ENCODE measurements at places on chromosomes 5 and 9.

GRCh38 chr9:37438359-37438758 lies 15.9 kb downstream of the GRHPR start:
- no peak for DNase-seq

- no peak for DNase-seq
Observed at GRCh38 chr9:124857533-124858162, 4.1 kb downstream of the RPL35 start.

GRCh38 chr5:134911285-134912206 lies 6.6 kb downstream of the PCBD2 start:
- no peak for DNase-seq

DNA sequence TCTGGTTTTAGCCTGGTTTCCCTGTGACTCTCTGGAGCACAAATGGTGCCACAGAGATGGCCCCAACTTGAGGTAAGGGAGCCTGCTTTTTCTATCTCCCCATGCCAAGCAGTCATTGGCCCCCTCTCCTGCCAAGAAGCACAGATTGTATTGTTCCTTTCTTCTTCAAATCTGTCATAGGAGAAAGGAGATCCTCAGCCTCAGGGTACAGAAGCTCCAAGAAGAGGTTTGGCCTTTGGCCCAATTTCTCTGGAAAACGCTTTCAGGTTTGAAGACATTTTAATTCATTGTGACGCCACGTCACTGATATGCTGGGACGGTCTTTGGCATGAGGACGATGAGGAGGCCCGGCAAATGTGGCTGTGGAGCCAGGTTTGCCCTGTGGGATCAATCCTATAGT lies 29.2 kb upstream of the PANK3 start:
- no peak for DNase-seq

GRCh38 chr9:82599336-82599949 lies 463.5 kb downstream of the RASEF start:
- no peak for DNase-seq

DNA sequence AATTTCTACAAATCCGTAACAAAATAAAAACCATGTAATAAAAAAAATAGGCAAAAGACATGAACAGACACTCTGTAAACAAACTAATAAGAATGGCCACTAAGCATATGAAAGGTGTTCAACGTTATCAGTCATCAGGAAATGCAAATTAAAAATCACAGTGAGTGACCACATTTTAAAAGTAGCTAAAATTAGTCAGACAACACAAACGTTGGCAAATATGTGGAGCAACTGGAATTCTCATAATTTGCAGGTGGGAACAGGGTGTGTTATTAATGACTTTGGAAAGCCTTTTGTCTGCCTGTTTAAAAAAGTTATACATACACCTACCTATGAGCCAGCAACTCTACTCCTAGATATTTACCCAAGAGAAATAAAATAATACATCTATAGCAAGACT lies 164.4 kb downstream of the RMI1 start:
- no peak for DNase-seq

GRCh38 chr9:21836437-21837161 lies 34.2 kb downstream of the MTAP start:
- DNase-seq: peak; percentile 23

DNA sequence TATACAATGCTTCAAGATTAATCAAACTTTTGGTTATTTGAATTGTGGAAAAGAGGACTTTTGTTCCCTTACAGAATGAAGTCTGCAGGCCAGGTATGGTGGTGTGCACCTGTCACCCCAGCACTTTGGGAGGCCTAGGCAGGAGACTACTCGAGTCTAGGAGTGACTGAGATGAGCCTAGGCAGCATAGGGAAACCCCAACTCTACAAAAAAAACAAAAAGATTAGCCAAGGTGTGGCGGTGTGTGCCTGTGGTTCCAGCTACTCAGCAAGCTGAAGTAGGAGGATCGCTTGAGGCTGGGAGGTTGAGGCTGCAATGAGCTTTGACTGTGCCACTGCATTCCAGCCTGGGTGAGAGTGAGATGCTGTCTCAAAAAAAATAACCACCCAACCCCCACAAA lies 9.3 kb downstream of the CCNH start:
- DNase-seq: no peak

DNA sequence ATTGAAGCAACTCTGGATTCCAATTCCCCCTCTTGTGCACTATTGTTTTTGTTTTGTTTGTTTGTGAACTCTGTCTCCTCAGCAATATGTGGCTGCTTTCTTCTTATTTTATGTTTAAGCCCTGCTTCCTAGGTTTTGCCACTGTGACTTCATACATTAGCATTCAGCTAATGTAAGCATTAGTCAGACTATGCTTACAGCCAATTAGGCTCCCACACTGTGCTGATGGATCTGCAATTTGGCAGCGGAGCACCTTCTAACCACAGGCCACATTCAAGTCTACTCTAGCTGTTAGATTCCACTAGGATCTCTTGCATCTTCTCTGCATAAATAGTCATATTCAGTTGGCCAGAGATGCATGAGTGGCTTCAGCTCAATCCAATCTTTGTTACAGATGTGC lies 9.6 kb upstream of the BICD2 start:
- DNase-seq: no peak

DNA sequence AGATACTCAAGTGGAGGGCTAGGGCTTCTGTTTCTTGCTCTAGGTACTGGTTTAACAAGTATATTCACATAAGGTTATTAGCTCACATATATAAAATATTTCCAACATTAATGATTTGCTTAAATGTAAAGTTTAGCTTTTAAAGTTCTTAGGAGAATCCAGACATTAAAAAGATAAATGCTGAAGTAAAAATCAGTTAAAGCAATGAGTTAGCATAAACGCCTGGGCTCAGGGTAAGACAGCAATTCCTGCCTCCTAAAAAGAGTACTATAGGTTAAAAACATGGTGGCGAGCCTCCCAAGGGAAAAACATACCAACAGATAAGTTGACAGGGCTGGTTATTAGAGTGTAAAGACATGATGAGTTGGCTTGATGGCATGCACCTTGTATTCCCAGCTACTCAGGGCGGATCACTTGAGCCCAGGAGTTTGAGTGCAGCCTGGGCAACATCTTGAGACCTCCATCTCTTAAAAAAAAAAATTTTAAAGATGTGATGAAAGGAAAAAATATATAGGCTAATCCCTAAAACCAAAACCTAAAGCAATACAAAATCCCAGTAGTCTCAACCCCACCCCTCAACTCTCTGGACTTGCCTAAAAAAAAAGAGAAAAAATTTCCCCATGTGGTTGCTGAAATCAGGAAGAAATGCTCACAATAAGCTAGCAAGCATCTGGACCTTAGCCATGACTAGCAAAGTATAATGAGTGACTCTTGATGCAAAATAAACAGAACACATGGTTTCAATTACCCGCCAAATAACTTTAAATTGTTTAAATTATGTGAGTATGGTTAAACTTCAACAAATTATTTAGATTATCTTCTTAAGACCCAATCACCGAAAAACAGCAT lies 3.6 kb downstream of the GOLPH3 start:
- DNase-seq: no peak

GRCh38 chr9:128142596-128142995 lies 6.7 kb upstream of the LCN2 start:
- DNase-seq: no peak

DNA sequence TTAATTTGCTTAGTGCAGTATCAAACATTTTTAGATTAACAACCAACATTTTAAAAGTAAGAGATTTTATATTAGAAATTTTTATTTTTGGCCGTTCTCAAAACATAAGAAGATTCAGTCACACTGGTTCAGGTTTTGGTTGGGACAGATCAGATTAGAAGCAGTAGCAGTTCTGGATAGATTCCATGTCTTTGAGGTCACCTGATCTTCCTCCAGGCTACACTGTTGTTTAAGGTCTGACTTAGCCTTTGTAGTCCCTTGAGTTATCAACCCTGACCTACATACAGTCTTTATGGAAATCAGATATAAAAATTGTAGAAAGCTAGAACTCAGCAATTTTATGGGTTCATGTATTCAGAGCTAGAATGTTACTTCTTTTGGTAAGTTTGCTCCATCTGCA lies 910.0 kb upstream of the WWC1 start:
- DNase-seq: no peak

GRCh38 chr5:90131383-90132133 lies 278.0 kb downstream of the CETN3 start:
- no peak for DNase-seq

DNA sequence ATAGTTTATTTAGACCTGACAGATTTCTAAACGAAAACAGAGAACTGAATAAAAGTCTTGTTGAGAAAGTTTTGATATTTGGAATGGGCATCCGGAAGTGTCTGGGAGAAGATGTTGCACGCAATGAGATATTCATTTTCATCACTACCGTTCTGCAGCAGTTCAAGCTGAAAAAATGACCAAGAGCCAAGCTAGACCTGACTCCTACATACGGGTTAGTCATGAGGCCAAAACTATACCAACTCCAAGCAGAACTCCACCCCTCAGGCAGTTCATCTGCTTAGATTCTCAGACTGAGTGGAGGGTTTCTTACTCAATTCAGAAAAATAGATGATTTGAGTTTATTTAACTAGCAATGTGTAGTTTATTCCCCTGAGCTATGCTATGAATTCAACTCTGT lies 95.4 kb upstream of the ANXA1 start:
- DNase-seq: no peak

GRCh38 chr5:147397616-147398015 lies 112.3 kb downstream of the DPYSL3 start:
- no peak for DNase-seq

DNA sequence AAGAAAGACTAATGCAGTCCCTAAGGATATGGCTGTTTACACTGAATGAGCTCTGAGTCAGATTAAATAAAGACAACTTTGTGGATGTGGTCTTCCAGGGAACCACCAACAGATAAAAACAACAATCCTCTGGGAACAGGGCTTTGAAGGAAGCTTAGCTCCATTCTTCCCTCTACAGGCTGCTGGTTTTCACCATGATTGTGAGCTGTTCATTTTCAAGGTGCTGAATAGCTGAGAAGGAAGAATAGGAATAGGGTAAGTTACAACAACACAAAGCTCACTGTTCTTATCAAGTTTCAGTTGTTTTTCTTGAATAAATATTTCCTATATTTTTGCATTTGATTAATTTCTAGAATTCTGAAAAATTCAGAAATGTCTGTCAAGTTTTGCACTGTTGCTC lies 25.9 kb upstream of the PTAR1 start:
- no peak for DNase-seq

- DNase-seq: no peak
Observed at GRCh38 chr5:161098516-161098915, 246.5 kb upstream of the ATP10B start.

DNA sequence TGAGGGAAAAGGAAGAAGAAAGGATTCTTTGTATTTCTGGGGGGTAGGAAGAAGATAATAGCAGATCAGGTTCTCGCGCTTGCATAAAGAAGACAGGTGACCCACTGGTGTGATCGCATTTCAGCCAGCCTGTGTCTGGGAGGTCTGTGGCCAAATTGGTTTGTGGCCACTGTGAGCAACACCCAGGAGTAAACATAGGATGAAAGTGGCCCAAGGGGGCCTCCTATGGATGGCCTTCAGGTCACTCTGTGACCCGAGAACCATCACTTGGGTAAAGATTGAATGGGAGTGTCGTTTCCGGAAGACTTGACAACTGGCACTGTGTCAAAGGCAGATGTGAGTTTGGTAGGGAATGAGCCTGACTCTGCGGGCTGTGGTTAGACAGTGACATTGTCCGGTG lies 34.2 kb downstream of the RAI14 start:
- no peak for DNase-seq

DNA sequence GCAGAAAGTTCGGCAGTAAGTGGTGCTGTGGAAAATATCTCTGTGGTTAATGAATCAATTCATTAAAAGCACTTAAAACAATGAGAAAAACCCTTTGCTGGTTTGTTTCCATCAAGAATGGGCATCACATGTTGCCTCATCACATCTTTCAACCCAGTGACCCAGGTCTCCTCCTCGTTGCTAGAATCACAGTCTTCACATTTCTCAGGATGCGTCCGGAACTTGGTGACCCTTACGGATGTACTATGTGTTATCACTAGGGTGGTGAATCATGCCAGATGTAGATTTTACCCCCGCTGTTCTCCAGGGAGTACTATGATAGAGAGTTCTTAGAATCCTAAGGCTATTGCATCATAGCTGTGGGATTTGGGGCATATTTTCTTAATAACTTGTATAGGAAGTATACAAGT lies 217.9 kb upstream of the KLF4 start:
- DNase-seq: peak; percentile 51

- no peak for DNase-seq
Observed at GRCh38 chr5:14386884-14387624, 194.5 kb upstream of the OTULINL start.

GRCh38 chr5:112397690-112398089 lies 21.4 kb downstream of the EPB41L4A start:
- no peak for DNase-seq

DNA sequence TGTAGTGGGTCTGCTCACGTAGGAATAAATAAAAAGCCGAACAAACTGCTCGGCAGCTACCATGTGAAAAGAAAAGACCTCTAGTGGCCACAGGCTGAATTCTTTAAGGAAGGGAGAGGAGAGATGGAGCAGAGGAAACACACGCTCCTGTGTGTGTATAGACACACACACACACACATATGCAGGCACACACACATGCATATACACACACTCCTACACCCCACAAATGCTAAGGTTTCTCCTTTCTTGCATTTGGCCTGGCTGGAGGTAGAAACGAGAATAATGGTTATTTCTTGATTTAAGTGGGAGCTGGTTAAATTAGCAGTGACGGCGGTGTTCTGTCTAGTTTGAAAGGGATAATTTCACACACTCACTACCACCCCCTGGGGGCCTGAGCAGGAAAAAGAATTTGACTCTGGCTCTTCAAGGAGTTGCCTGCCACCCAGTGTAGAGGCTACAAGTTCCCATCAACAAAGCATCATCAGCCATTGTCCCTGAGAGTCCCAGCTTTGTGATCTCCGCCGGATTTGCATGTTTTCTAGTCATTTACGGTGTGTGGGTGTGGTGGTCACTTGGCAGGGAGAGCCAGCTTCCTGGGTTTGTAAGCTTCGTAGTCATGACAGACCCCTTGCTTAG lies at the start of gene INSYN2B:
Gene INSYN2B (minus strand): TSS at position 78 of the 636 bp plus-strand sequence. CDS start 96,597 bp downstream, outside the sequence.
- DNase-seq: peak; percentile 79

DNA sequence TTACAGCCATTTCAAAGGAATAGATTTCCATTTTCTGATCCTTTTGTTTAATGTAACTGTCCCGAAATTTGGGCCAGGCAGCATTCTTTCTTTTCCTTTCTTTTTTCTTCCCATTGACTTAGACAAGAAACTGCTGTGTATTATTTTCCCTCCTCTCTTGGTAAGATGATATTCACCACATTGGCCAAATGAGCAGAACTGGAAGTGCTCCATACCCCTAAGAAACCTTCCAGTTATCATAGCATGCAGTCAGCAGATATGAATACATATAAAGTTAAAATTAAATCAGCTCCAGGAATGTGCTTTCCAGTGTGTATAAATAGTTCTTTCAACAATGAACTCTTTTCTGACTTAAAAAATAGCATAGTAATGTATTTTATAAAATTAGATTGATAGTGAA lies 168.5 kb upstream of the GAS1 start:
- DNase-seq: no peak

- no peak for DNase-seq
Observed at GRCh38 chr5:151499501-151500035, 52.2 kb downstream of the SLC36A1 start.

GRCh38 chr9:82126256-82126655 lies 137.7 kb downstream of the SPATA31D1 start:
- no peak for DNase-seq

GRCh38 chr9:106583751-106584150 lies 279.2 kb upstream of the ZNF462 start:
- no peak for DNase-seq

- DNase-seq: no peak
Observed at GRCh38 chr9:137095664-137096517, 9.1 kb downstream of the MAN1B1 start.

GRCh38 chr5:37811866-37812265 lies 28.0 kb downstream of the GDNF start:
- DNase-seq: no peak

Data from NCI-H460 (cell line).